ENCODE measurements at places on chromosomes 7 and 10.

DNA sequence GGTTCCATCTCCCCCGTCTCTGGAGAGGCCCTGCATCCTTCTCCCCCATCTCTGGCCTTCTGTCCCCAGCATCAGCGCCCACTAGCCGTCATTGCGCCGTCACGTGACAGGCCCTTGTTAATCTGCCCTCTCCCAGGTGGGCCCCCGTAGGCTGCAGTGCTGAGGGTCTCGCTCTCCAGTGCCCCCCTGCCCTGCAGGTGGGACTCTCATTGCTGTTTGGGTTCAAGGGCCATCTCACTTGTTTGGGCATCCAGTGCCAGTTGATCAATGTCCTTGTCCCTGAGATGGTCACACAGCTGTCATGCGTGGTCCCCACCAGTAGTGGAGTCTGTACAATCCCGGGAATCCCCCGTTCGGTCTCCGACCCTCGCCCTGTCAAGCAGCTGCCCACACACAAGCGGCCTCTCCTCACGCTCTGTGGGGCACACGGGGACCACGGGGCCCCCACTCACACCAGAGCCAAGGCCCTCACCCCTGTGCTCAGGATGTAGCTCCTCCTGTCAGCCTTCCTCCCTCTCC lies 114.0 kb downstream of the INPP5A start:
- no peak for DNase-seq

DNA sequence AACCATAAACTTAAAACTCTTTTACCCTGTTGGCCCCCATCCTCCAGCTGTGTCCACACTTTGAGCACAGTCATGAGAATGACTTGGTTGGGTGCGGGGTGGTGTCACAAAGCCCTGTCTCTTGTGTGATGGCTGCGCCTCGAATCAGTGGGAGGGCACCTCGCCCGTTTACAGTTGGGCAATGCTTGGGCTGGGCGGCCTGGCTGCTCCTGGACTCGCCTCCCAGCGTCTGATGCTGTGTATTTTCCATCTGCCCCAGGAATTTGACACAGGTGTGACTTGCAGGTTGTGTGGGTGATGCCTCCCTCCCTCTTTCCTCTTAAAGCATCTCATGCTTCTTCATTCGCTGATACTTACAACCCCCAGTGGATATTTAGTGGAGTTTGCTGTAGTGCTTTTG lies 33.7 kb downstream of the CHST12 start:
- DNase-seq = no peak

DNA sequence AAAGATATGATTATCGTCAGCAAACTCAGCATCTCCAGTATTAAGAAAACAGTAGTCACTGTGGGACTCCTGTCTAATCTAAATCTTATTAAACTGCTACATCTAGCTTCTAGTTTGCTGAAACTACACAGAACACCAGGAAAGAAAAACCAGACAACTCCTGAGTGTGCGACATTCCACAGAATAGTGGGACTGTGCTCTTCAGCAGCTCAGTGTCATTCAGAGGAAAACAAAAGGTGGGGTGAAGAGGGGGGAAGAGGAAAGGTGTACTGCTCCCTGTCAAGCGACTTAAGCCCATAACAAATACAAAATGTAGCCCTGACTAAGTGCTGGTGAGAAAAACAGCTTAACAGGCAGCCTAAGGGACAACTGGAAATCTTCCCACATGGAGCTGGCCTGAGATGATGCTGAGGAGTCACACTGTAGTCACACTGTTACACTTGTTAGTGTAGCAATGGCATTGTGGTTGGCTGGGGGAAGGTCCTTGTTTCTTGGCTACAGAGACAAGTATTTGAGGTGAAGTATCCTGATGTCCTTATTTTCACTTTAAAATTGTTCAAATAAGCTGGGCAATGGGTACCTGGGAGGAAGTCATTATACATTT lies 135.5 kb downstream of the USP6NL start:
- no peak for DNase-seq

DNA sequence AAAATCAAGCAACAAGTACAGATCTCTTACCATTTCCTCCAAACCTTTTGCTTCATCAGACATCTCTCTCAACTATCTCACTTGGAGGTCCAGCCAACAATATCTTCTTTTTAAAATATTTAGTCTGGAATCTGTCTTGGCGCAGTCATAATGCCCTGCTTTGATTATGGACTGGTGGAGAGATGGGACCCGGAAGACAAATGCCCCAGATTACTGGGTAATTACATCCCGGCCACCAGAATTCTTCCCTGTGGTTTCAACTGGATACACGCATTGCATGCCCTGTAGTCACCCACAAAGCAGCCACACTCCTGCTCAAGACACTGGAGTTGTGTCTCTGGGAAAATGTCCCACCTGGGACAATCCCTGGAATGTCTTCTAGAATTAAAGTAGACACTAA lies 65.5 kb downstream of the BPGM start:
- no peak for DNase-seq

DNA sequence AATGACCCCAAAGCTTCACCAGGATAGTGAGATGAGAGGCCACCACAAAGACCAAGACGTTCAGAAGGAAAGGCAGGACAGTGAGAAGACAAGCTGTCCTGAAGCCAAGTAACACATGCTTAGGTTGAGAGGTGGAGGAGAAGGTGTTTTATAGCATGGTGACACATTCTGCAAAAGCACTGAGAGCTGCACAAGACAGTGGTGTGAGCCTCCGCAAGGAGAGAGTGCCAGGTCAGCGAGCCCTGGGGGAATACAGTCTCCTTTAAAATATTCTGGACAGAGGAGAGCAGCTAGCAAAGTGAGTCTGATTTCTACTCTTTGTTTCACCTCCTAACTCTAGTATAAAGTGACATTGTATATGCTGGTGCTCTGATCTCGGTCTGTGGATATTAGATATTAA lies 68.0 kb upstream of the VKORC1L1 start:
- DNase-seq = no peak

GRCh38 chr7:74606101-74606908 lies 51.2 kb upstream of the GTF2I start:
- no peak for DNase-seq

GRCh38 chr10:31708046-31708445 lies 220.6 kb downstream of the ARHGAP12 start:
- DNase-seq = no peak

DNA sequence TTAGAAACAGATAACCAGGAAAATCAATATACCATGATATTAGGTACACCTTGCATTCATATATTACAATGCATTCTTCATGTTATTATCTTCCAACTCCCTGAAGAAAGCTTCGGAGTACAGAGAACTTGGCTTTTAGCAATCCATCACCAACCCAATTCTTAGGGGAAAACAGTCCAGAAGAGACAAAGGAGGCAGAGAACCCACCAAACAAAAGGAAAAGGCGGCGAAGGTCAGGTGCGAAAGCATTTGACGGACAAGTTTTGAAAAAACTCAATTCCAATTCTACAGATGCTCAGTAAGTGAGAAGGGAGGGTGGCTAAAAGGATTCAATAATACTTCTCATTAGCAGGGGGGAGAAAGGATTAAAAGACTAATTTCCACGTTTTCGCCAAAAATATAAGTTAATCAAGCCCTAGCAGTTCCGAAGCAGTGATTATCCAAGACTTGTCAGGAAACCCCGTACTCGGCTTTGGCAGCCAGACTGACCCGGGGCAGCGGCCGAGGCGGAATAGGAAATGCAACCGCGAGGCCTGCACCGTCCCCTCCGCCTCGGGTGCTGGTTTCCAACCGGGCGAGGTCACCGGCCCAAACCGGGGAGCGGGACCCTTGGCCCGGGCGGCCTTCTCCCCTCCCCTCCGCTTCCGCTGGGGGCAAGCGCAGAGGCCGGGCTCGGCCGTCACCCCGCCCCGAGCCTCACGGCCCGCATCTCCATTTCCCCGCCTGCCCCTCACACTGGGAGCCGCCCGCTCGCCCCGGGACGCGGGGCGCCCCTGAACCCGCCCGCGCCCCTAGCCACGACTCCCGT lies 747 bp downstream of the GDI2 start:
- DNase-seq = no peak

DNA sequence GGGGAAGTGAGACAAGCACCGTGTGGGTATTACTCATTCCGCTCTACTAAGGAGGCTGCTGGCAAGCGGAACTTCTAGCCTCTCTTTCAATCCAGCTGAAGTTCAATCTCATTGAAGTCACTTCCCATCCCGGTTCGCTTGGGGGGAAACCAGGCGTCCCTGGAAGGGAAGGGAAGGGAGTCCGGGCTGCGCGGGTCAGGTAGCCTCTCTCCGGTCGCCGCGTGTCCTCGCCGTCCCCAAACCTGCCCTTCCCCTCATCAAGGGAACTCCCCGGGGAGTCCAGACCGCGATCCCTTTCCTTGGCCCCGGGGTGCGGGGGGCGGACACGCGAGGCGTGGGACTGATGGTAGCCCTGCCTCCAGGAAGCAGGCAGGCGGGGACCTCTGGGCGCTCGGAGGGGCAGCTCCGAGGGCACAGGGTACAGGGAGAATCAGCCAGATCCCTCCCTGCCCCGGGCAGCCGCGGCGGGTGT lies 598 bp upstream of the ZEB1 start:
- no peak for DNase-seq

GRCh38 chr7:66748791-66749190 lies 8.3 kb downstream of the RABGEF1 start:
- no peak for DNase-seq

GRCh38 chr10:49389361-49389933 lies 6.4 kb downstream of the DRGX start:
- DNase-seq = no peak

DNA sequence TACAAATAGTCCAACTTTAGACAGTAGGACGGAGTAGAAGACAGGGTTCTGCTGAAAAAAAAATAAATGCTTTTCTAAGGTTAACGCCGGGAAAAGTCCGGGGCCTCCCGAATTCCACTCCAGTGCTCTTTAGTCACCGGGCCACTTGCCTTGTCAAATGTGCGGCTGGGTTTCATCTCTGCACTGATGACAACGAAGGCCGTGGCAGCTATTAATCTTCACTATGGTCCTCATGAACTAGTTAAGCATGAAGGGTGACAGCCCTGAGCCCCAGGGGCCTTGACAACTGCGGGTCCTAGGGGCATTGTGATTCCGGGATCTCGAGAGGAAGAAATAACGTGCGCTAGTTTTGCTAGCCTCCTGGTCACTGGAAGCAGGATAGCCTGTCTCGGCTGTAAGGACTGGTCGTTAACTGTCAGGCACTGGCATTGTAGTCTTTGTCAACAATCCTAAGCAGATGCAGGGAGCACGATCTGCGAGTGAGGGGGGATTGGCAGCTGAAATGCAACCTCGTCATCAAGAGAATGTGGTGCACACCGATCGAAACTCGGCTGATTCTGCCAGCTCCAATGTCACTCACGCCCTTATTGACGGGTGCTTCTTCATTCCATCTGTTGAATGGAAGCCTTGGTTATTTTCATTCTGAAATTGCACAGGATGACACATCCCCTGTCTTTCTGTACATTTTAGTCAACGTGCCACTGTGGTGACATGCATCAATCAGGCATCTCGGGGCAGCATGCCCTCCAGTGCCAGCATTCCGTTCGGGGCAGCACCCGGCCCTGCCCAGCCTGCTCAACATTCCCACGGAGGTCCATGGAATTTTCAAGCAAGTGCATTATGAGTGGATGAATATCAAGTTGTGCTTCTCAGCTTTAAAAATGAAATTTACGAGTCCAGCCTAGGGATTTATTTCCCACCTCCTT lies 51.6 kb upstream of the MGMT start:
- DNase-seq = no peak

GRCh38 chr10:19931894-19932590 lies 115.8 kb downstream of the PLXDC2 start:
- DNase-seq = no peak

DNA sequence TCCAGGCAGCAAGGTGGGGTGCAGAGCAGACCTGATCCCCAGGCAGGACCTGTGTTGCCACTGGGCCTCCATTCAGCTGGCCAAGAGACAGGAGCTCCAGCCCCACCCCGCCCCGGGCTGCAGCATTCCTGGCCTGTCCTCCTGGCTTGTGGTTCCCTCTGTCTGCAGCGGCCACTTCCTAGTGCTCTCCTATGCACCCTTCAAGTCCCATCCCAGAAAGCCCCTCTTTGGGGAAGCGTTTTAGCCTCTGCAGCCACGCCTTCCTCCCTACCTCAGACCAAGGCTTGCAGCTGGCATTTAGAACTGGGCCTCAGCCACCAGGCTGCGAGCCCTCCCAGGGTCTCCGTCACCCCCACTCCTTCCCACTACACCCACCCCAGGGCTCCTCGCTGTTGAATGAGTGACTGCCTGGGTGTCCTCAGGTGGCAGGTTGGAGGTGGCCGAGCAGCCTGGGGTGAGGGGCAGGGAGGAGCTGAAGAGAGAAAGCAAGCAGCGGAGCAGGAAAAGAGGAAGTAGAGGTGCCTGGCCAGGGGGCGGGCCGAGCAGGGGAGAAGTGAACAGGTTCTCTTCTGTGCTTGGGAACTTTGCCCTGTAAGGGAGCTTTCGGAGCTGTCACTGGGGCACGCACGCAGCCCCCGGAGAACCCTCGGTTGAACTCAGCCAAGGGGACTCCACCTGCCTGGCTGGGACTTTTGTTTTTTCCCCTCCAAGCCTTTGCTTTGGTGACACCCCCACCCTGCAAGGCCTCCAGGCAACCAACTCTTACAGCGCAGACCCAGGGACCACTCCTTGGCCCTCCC lies 109.1 kb upstream of the TNRC18 start:
- no peak for DNase-seq

GRCh38 chr7:155811560-155811894 lies 736 bp downstream of the SHH start:
- no peak for DNase-seq
